ENCODE measurements at places on chromosomes 2 and 18. TPM values are rescaled to one million over a fixed set of nuclear protein-coding genes. Genes with fewer than 3 reads are reported as not detected.

Gene LIMS1
- 26.2 TPM for total RNA-seq

GRCh38 chr2:26732446-26732845 lies 31.6 kb upstream of the SLC35F6 start:
- no peaks in the 10 kb centered on the region for H3K4me1 ChIP-seq
- H3K27ac ChIP-seq, result no peak overlapping the region
- H3K36me3 ChIP-seq, result no peaks in the 10 kb centered on the region
- no peaks in the 10 kb centered on the region for H3K27me3 ChIP-seq
- no peak overlapping the region for H3K4me3 ChIP-seq
- DNase-seq, result no peak

DNA sequence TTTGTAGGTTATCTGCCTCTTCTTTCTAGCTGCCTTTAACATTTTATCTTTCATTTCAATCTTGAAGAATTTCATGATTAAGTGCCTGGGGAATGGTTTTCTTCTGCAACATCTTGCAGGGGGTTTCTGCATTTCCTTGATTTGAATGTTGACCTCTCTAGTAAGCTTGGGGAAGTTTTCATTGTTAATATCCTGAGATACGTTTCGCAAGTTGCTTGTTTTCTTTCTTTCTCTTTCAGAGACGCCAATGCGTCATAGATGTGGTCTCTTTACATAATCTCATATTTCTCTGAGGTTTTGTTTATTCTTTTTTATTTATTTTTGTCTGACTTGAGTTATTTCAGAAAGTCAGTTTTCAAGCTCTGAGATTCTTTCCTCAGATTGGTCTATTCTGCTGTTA lies 225.7 kb downstream of the XIRP2 start:
- DNase-seq, result no peak
- H3K27ac ChIP-seq, result no peak overlapping the region
- H3K4me1 ChIP-seq, result no peaks in the 10 kb centered on the region
- no peaks in the 10 kb centered on the region for H3K27me3 ChIP-seq
- H3K36me3 ChIP-seq, result no peaks in the 10 kb centered on the region

- no peak overlapping the region for H3K27ac ChIP-seq
- H3K36me3 ChIP-seq, result no peaks in the 10 kb centered on the region
- no peaks in the 10 kb centered on the region for H3K4me1 ChIP-seq
- H3K4me3 ChIP-seq, result no peak overlapping the region
- no peak for DNase-seq
These were observed 189.4 kb downstream of the TMEM182 start for GRCh38 chr2:102951249-102951648.

DNA sequence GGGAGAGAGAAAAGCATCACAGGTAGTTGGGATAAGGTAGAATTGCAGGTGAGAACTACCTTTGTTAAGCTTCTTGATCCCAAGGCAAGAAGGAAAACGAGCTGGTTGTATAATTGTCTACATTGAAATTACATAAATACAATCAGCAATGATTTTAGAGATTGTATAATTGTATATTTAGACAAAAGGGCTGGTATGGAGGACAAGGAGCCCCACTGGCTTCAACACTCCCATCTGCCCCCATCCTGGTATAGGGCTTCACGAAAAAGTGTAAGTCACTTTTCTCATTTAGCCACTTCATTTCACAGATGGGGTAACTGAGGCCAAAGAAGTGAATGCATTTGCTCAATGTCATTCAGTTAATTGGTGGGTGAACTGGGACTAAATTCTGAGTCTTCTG lies 103.3 kb downstream of the MYCN start:
- no peaks in the 10 kb centered on the region for H3K27me3 ChIP-seq
- no peak overlapping the region for H3K27ac ChIP-seq
- H3K36me3 ChIP-seq, result no peaks in the 10 kb centered on the region
- no peak for DNase-seq

Gene DAPL1
- total RNA-seq, result not detected

DNA sequence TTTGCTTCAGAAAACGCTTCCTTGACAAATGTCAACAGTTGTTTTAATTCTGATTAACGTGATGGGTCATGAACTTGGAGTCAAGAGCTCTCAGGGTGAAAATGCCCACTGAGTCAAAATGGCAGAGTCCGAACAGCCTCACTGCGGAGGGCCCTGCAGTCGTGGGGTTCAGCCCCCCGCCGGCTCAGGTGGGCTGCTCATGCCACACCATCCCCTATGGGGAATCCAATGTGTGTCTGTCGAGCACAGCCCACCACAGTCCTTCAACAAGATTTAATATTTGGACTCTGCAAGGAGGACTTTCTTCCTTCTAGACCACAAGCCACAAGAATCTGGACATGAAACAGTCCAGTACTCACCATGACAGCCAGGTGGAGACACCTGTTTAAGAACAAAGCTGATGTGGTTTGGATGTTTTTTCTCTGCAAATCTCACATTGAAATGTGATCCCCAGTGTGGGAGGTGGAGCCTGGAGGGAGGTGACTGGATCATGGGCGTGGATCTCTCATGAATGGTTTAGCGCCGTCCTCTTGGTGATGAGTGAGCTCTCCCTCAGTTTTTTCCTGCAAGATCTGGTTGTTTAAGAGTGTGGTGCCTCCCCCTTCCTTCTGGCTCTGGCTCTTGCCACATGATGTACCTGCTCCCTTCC lies 201.0 kb downstream of the NDUFA10 start:
- no peak overlapping the region for H3K27ac ChIP-seq
- DNase-seq, result no peak
- H3K4me3 ChIP-seq, result no peak overlapping the region
- H3K36me3 ChIP-seq, result no peaks in the 10 kb centered on the region

DNA sequence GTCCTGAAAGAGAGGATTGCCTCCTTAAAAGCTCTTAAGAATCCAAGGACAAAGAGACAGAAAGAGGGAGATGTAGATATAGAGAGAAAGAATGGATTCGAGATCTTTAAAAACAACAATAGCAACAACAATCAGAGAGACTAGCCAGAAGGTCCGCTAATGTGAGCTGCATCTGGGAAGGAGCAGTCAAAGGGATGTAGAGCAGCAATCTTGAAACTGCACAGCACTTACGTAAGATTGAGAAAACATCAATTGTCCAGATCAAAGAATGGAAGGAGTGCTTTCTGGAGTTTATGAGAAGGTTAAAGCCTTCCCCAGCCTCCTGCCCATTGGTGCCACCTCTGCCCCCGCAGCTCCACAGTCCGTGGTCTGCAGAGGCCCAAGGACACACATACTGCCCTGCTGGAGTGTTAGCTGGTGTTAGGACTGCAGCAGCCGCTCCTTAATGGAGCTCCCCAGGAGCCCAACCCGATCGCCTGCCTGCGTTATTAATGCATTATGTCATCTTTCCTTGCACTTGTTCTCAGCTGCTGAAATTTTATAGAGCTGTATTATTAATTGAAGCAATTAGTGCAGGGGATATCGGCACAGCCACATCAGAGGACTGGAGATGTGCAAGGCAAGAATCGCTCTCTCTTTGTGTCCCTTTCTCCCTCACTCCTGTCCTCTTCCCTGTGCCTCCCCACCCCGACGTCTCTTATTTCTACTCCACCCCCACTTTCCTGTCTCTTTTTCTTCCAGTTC lies 94.2 kb upstream of the STPG4 start:
- H3K27me3 ChIP-seq, result no peaks in the 10 kb centered on the region
- peaks cover 5% of the 10 kb centered on the region for H3K4me1 ChIP-seq
- no peak overlapping the region for H3K27ac ChIP-seq

Gene C1GALT1C1L
- total RNA-seq, result not detected

DNA sequence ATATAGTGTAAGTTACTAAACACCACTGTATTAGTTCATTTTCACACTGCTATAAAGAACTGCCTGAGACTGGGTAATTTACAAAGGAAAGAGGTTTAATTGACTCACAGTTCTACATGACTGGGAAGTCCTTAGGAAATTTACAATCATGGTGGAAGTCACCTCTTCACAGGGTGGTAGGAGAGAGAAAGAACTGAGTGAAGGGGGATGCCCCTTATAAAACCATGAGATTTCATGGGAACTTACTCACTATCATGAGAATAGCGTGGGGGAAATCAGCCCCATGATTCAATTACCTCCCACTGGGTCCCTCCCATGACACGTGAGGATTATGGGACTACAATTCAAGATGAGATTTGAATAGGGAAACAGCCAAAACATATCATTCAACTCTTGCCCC lies 618.0 kb downstream of the NYAP2 start:
- H3K27ac ChIP-seq, result no peak overlapping the region
- H3K4me1 ChIP-seq, result no peaks in the 10 kb centered on the region
- DNase-seq, result no peak
- H3K27me3 ChIP-seq, result no peaks in the 10 kb centered on the region

GRCh38 chr2:63735263-63735662 lies 106.4 kb upstream of the UGP2 start:
- H3K4me1 ChIP-seq, result no peaks in the 10 kb centered on the region
- H3K4me3 ChIP-seq, result no peak overlapping the region
- no peaks in the 10 kb centered on the region for H3K27me3 ChIP-seq
- H3K36me3 ChIP-seq, result no peaks in the 10 kb centered on the region
- H3K27ac ChIP-seq, result no peak overlapping the region
- DNase-seq, result no peak

Gene CD226
- total RNA-seq, result 2.6 TPM

GRCh38 chr18:22552254-22552653 lies 134.5 kb upstream of the CTAGE1 start:
- H3K4me3 ChIP-seq, result no peak overlapping the region
- H3K27me3 ChIP-seq, result peaks cover 10% of the 10 kb centered on the region
- no peak overlapping the region for H3K27ac ChIP-seq
- no peak for DNase-seq
- H3K36me3 ChIP-seq, result no peaks in the 10 kb centered on the region

GRCh38 chr2:164065038-164065437 lies 329.2 kb upstream of the FIGN start:
- H3K27ac ChIP-seq, result no peak overlapping the region
- DNase-seq, result no peak
- no peaks in the 10 kb centered on the region for H3K4me1 ChIP-seq
- H3K4me3 ChIP-seq, result no peak overlapping the region

DNA sequence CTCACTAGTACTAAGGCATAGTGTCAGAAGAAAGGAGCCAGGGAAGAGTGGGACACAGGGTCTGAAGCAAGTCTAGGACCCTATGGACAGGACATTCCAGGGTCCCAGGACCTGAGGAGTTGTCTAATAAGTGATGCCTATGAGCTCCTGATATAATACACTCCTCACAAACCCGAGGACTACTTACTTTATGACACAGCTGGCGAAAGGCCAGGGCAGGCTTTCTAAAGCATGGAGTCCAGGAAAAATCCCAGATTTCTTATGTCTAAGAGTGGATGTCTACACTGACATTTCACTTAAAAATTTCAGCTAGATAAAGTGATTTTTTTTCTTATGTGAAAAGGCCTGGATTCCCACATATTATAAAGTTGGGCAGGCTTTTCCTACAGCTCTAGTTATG lies 502.2 kb upstream of the SETBP1 start:
- no peaks in the 10 kb centered on the region for H3K36me3 ChIP-seq
- H3K4me3 ChIP-seq, result no peak overlapping the region
- H3K27me3 ChIP-seq, result no peaks in the 10 kb centered on the region

DNA sequence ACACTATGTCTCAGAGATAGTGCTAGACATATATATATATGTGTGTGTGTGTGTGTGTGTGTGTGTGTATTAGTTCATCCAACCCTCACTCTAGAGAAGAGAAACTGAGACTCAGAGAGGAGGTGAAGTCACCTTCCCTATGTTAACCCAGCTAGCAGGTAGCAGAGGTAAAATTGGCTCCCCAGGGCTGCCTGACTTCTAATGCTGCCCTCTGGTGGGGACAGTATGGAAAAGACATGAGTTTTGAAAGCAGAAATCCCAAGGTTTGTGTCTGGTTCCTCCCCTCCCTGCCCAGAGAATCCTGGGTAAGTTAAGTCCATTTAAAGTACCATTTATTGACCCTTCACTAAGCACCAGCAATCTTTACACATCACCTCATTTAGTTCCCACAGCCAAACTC lies 137.7 kb downstream of the THNSL2 start:
- H3K36me3 ChIP-seq, result no peaks in the 10 kb centered on the region
- H3K27ac ChIP-seq, result no peak overlapping the region
- H3K27me3 ChIP-seq, result no peaks in the 10 kb centered on the region
- H3K4me3 ChIP-seq, result no peak overlapping the region

- no peaks in the 10 kb centered on the region for H3K27me3 ChIP-seq
- no peaks in the 10 kb centered on the region for H3K36me3 ChIP-seq
- H3K4me3 ChIP-seq, result no peak overlapping the region
- H3K27ac ChIP-seq, result no peak overlapping the region
These were observed 32.1 kb downstream of the ASAP2 start for GRCh38 chr2:9238591-9239326.

GRCh38 chr2:11697103-11697871 lies 27.3 kb upstream of the NTSR2 start:
- DNase-seq, result no peak
- H3K4me3 ChIP-seq, result no peak overlapping the region
- H3K4me1 ChIP-seq, result peaks cover 17% of the 10 kb centered on the region
- no peak overlapping the region for H3K27ac ChIP-seq
- no peaks in the 10 kb centered on the region for H3K36me3 ChIP-seq

DNA sequence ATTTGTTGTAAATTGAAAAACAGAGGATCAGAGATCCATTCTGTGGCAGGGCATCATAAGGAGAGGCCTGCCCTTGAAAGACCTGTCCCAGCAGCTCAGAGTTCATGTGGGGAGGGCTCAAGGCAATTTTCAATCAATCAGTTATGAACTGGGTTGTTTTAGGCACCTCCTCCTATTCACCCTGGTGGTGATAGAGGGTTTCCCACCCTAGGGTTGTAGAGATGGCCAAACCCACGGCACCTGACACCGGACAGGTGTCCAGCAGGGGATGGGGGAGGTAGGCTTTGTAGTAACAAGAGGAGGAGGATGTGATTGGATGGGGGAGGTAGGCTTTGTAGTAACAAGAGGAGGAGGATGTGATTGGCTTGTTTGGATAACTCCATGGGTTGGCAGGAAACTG lies 205.7 kb downstream of the SOCS6 start:
- H3K4me3 ChIP-seq, result no peak overlapping the region
- H3K4me1 ChIP-seq, result no peaks in the 10 kb centered on the region
- no peaks in the 10 kb centered on the region for H3K36me3 ChIP-seq
- no peaks in the 10 kb centered on the region for H3K27me3 ChIP-seq

DNA sequence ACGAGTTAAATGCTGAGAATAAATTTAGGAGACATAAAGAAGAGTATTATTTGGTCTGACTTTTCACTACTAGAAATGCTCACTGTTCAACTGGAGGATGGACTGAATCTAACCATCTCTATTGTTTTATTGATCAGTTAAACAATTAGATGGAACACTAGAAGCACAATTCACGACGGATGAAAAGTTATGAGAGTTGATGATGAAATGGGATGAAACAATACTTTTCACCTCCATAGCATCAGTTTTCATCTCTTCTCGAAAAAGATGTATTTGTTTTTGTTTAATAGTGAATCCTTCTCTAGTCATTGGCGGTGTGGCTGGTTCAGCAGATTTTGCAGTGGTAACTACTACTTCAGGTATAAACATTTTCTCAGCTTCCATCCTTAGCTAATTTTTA lies 19.3 kb downstream of the TTN start:
- H3K27me3 ChIP-seq, result no peaks in the 10 kb centered on the region
- no peaks in the 10 kb centered on the region for H3K36me3 ChIP-seq
- DNase-seq, result no peak

GRCh38 chr2:203596183-203596582 lies 61.1 kb upstream of the RAPH1 start:
- peaks cover 11% of the 10 kb centered on the region for H3K4me1 ChIP-seq
- no peak overlapping the region for H3K27ac ChIP-seq
- no peak overlapping the region for H3K4me3 ChIP-seq
- H3K27me3 ChIP-seq, result peaks cover 41% of the 10 kb centered on the region

GRCh38 chr18:74460825-74461224 lies 3.7 kb upstream of the DIPK1C start:
- no peak overlapping the region for H3K27ac ChIP-seq
- no peaks in the 10 kb centered on the region for H3K36me3 ChIP-seq
- peaks cover 7% of the 10 kb centered on the region for H3K4me1 ChIP-seq
- peaks cover 38% of the 10 kb centered on the region for H3K27me3 ChIP-seq
- H3K4me3 ChIP-seq, result no peak overlapping the region
